ENCODE measurements at places on chromosomes 4 and X.

- DNase-seq = no peak
Observed at GRCh38 chr4:76705472-76705871, 192.5 kb downstream of the SOWAHB start.

DNA sequence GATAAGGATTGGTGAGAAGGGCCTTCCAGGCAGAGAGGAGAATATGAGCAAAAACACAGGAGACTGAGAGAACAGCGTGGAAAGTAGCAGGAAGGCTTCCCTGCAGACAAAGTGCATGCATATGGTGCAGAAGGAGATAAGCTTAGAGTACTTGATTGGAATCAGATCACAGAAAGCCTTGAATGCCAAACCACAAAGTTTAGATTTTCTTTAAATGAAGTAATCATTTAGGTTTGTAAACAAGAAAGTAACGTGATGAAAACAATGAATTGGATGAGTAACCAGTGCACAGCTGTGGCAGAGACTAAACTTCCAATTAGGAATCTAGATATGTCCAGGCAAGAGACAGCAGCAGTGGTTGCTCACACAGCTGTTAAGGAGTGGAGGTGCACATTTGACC, 83.8 kb upstream of the C1QTNF7 start:
- no peak for DNase-seq

DNA sequence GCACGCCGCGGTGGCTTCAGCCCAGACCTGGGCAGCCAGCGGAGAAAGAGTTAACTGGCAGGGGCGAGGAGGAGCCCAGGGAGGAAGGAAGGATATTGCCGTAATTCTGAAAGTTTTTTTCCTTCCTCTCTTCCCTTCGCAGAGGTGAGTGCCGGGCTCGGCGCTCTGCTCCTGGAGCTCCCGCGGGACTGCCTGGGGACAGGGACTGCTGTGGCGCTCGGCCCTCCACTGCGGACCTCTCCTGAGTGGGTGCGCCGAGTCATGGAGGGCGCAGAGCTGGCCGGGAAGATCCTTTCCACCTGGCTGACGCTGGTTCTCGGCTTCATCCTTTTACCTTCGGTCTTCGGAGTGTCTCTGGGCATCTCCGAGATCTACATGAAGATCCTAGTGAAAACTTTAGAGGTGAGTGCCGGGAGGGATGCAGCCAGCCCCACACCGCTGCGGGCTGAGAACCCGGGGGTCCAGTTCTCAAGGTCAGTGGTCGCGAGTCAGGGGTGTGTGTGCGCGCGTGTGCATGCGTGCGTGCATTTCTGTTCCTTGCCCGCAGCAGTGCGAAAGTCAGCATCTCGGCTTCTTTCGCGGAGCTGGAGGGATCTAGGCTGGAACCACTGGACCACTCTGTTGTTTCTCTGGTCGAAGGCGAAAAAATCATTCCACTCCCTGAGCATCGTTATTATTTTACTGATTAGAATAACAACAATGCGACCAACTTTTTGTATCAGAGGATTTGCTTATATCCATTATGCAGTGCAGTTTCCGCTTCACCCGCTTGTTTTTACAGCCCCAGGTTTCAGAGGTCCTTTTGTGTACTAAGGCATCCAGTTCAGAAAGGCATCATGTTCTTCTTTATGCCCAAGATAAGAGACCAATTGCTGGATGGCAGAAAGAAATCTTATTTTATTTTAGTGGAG, 709 bp downstream of the GPAT3 start:
- DNase-seq = no peak

GRCh38 chr4:179196511-179196910, 1754.3 kb upstream of the AGA start:
- no peak for DNase-seq

GRCh38 chrX:84248226-84248625, 60.2 kb upstream of the RPS6KA6 start:
- no peak for DNase-seq

DNA sequence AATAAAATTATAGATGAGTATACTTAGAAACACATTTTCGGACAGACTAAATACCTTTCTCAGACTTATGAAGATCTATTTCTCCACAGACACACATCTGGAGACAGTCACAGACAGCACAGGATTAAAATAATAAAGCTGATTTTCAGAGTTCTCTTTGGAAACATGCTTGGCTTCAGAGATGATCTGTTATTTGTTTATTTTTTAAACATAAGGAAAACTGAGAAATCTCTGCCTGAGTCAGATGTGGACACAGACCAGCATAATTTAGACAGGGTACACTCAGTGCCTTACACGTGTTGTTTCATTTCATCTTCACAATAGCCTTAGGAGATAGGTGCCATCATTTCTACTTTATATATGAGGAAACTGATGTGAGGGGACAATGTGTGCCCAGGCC, 92.1 kb downstream of the SLC9A7 start:
- no peak for DNase-seq

GRCh38 chrX:40265936-40266335, 168.2 kb upstream of the BCOR start:
- no peak for DNase-seq

GRCh38 chr4:21457086-21457840, 491.3 kb downstream of the KCNIP4 start:
- no peak for DNase-seq

- DNase-seq = no peak
Observed at GRCh38 chrX:115583496-115584004, 22.6 kb downstream of the PLS3 start.

GRCh38 chrX:9642270-9642995, 123.2 kb downstream of the GPR143 start:
- no peak for DNase-seq

GRCh38 chrX:16312761-16313623, 145.7 kb downstream of the MAGEB17 start:
- DNase-seq = no peak

GRCh38 chrX:40570346-40571093, 10.2 kb upstream of the ATP6AP2 start:
- DNase-seq = peak; percentile 16

DNA sequence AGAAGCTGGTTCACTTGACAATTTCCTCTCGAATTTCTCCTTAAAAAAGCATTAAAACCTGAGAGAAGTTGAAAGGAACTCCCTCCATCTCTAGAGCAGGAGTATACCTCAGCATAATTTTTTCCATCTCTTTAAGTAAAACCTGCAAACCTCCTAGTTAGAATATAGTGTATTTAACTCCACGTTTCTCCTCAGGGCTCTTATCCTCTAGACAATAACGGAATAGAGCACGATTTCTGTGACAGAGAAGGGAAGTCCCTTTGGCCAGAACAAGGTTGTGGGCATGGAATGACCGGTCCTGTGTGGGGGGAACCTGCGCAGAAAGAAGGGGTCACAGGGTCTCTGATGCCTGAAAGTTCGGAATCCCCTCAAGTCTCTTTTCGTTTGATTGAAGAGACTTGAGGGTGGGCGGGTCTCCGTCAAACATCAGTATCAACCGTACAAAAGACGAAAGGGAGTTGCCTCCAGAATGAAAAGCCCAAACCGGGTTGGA, 697 bp downstream of the ZNF280C start:
- DNase-seq = no peak

DNA sequence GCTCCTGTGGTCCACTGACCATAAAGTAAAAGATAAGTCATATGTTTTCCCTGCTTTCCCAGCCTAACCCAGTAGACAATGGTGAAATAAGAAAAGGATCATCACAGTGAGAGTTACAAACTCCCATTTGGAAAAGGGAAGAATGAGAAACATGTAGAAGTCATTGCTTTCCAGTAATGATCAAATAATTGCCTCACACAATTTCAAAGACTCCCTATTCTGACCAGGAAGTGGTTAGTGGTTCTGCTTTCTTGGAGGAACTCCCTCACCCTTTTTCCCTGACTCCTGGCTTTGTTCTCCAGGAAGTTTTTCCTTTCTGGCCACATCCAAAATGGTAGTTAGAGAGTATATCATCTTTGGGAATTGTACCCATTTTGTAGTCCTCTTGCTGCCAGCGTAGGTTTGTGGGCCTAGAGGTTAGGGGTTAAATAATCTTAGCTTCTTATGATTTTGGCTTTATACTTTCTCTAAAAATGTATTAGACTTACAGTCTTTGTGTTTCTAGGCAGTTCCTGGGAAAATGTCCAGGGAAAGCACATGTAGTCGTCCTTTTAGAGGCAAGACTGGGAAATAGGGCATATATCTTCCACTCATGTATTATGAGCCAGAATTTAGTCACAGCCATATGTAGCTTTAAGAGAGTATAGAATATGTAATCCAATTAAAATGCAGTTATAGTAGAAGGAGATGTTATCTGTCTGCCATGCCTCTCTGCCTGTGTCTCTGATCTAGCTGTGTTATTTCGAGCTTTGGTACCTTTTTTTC, 10.5 kb downstream of the VAMP7 start:
- no peak for DNase-seq

- DNase-seq = no peak
Observed at GRCh38 chr4:133154725-133155124, 5.6 kb downstream of the PCDH10 start.

DNA sequence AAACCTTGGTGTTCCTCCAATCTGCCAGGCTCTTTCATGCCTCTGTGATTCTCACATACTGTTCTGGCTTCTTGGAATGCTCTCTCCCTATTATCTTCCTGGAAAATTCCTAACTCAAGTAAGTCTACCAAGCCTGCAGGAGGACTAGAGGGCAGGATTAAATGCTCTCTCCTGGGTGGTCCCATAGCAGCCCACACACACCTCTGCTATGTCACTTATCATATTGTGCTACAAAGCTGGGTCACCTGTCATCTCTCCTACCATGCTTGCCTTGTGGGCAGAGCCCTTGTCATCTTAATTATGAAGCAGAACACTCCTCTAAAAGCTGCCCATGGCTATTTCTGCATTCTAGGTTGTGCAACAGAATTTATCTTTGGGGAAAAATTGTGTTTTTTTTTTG, 344.5 kb upstream of the NOCT start:
- no peak for DNase-seq

- DNase-seq = no peak
Observed at GRCh38 chr4:170248029-170248428, 158.3 kb upstream of the AADAT start.

- DNase-seq = no peak
Observed at GRCh38 chrX:100418556-100418955, 8.5 kb upstream of the PCDH19 start.

DNA sequence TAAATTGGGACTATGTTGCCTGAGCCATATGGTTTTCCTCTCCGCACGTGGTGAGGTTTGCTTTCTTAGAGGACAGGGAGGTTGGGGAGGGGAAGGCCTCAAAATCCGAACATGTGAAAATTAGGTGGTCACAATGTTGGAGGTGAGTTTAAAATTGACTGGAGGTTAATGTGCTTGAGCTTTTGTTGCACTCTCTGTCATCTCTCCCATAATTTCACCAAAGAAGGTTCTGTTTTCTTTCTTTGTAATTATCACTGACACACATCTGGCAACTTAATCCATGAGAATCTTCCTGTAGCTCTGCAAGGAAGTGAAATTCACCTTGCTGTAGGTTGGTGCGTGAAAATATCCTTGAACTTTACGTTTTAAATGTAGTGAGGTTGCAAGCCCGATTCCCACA, 225.5 kb downstream of the PDGFC start:
- DNase-seq = no peak

DNA sequence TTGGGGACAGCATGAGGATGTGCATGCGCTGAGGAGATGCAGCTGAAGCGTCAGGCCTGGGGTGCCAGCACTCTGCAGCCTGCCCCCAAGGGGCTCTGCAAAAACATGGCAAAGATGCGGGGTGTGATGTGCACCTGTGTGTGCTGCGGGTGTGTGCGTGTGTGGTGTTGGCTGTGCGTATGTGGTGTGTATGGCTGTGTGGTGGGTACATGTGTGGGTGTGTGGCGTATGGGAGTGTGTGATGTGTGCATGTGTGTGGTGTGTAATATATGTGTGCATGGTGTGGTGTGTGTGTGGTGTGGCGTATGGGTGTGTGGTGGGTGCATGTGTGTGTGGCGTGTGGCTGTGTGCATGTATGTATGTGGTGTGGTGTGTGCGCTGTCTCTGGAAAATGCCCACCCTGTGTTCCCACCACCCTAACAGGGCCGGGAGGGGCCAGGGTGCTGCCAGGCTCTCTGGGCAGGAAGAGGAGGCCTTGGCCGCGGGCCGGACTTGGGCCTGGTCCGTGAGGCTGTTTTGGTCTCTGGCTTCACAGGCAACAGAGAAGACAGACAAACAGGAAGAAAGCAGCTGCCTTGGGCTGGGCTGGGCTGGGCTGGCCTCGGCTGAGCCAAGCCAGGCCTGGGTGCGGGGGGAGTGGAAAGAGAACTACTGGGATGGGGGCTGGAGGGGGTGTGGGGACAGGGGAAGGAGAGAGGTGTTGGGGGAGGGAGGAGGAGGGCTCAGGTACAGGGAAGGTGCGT, 1.1 kb upstream of the AVPR2 start:
- no peak for DNase-seq

DNA sequence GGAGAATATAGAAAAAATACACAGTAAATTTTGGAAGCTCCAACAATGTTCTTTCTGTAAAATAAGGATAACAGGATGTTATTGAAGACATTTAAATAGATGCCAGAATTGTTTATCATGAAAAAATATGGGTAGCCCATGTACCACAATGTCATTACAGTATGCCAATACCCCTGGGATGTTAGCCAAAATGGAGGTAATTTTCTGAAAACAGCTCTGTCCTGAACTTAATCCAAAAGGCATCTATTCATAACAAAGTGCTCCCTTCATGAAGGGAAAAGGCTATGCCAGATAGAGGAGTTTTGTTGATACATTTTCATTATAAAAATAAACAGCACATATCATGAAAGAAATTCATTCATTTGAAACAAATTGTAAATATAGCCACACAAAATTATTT, 1902.6 kb upstream of the AGA start:
- DNase-seq = no peak

DNA sequence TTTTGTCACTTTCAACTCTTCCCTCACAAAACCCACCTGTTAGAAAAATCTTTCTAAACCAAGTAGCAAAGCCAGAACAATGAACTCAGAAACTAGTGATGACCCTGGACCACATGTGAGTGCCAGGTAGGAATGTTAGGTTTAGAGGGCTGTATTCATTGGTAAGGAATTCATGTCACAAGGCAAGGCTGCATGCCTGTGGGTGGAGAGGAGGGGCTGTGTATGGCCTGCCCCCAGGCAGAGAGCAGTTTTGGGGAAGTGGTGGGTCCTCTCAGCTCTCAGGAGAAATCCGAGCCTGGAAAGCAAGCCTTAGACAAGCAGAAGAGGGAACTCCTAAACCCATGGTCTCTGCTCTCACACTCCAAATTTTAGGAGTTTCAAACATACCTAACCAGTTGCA, 2.4 kb downstream of the RNF175 start:
- no peak for DNase-seq

Measured in GM19239 (cell line).